ENCODE measurements at places on chromosomes 2 and 18.

DNA sequence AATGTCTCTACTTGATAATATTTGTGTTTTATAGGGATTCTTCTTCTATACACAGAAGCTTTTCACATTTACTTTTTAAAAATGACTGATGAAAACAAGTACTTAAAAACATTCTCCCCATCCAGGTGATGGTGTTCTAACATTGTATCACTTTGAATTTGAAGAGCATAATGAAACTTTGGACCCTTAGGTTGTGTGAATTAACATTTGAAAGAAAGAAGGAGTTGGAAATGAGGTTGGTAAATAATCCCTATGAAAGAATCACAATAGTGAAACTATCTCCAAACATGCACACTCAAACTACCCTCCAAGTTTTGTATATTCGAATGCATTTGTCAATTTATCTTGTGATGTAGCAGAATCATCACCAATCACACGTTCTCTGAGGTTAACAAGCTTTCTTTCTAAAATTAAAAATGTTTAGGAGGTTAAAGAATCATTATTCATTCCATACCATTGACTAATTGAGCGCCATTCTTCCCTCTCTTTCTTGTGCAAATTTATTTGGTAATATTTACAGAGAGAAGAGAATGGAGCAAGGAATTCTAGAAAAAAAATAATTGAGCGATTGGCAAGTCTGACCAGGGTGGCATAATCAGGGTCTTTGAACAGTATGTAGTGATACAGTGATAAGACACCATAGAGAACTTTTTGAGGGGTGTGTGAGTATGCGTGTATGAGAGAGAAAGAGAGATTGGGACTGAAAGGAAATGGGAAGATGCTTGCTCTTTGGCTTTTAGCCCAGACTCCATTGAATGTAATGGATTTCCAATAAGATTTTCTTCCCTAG is 260.0 kb upstream of the NRXN1 start:
- DNase-seq: no peak

DNA sequence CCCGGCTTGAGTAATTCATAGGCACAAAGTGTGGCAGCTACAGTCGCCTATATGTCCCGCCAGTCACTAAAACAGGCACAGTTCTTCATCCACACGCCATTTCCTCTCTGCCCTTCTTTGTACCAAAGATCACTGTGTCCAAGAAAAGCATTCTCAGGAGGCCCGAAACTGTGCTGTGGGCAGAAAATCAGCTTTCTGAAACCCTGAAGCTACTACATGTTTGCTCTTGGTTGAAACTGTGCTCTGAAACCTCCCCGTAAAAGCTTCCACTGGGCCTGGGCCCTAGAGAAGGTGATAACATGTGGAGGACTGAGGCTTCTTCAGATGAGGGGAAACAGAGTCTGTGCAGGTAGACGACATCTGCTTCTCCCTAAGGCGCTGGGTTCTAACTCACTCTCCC is 75.6 kb upstream of the ID2 start:
- DNase-seq: no peak

GRCh38 chr2:188449561-188449960 is 157.9 kb downstream of the GULP1 start:
- no peak for DNase-seq

GRCh38 chr2:25685741-25686140 is 12.4 kb upstream of the DTNB start:
- DNase-seq: no peak

DNA sequence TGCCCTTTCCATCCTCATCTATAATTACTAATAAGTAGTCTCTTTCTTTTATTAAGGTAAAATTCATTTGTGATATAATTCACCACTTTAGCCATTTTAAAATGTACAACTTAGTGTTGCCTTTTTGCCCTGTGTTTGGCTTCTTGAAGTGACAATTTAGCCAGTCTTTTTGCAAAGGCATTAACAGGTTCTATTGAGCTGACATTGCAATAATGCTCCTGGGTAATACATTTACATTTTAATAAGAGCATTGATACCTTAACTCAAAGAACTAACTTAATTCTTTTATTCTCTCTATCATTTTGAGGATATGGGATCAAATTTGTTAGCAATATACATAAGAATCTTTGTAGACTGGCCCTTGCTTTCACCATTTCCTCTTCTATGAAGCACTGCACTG is 242.3 kb downstream of the LRRTM1 start:
- no peak for DNase-seq

DNA sequence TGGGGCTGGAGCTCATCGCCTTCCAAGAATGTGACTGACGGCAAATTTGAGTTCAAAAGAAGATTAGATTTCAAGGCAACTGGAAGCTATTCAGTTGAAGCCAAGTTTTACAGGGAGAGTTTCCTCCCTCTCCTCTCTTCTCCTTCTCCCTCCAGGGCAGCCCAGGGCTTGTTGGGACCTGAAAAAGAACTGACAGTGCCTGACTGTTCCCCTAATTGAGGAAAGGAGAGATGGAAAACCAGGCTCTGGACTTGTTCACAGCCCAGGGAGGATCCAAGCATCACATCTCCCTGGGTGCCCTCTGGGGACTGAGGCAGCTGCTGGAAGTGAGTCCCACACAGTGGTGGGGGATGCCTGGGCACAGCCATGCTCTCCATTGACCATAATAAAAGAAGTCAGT is 88.1 kb downstream of the THNSL2 start:
- DNase-seq: no peak

GRCh38 chr18:555705-556457 is 24.3 kb upstream of the CETN1 start:
- DNase-seq: no peak

GRCh38 chr2:237889811-237890210 is 30.4 kb downstream of the RAMP1 start:
- no peak for DNase-seq

DNA sequence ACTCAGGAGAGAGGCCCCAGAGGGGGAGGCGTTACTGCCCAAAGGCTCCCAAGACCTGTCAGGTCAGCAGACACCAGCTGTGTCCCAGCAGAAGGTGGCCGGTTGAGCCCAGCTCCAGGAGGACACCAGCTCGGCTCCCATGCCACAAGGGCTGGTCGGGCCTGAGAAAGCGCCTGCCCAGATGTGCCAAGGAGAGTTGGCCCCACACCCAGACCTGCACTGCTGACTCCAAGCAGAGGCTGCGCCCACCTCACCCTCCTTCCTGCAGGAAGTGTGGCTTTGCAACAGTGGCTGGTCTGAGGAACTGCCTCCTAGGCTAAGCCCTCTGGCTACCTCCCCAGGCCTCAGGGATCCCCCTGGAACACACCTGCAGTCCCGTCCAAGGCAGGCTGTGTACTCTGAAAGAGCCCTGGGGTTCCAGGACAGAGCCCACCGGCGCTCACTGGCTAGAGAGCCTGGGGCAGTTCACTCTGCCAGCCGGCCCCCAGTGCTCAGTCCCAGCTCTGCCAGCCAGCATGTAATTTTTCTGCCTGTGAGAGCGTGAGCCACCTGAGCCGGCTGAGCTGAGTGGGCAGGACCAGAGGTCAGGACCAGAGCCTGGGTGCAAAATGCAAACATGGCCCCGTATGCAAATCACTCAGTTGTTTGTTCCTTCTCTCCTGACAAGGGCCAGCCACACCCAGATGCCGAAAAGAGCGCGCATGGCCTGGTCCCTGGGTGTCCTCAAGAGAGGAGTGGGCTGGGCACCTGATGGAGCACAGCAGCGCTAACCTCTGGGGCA is 36.9 kb upstream of the PTMA start:
- DNase-seq: no peak

- DNase-seq: no peak
Measured at GRCh38 chr2:127410871-127411652, 7.2 kb upstream of the PROC start.

GRCh38 chr2:149383340-149383739 is 53.0 kb downstream of the LYPD6 start:
- DNase-seq: no peak

DNA sequence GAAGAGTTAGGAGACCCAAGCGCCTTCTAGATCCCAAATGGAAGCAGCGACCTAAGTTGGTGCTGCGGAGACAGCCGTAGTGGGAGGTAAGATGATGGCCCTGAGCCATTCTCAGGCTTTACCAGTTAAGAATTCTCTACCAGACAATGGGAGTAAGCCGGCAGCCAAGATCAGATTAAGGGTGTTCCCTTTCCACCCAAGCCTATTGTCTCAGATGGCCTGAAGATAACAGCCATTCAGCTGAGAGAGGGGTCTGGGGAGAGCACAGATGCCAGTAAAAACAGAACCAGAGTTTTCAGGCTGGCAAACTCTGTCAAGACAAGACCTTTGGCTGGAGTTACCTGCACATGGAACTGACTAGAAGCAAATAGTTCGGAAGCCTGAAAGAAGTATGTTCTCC is 191.7 kb upstream of the HAAO start:
- DNase-seq: no peak

GRCh38 chr2:38615237-38615636 is 12.5 kb upstream of the HNRNPLL start:
- DNase-seq: no peak

DNA sequence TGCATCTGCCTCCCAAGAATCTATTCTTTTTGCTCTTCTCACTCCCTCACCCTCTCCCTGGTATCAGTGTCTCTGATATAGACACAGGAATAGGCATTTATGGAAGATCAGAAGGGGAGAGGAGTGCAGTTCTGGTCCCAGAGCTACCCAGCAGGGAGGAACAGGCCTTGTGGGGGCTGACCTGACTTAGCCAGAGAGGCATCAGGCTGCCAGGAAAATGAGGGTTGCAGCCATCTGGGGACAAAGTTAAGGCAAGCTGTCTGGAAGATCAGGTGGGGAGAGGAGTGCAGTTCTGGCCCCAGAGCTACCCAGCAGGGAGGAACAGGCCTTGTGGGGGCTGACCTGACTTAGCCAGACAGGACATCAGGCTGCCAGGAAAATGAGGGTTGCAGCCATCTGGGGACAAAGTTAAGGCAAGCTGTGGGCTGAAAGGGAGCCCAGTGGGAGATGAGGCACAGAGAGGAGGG is 69.9 kb upstream of the HK2 start:
- no peak for DNase-seq

- DNase-seq: no peak
Measured at GRCh38 chr2:54948120-54948519, 102.1 kb downstream of the RTN4 start.

- DNase-seq: no peak
Measured at GRCh38 chr2:34162231-34162630, 563.1 kb upstream of the FAM98A start.

- peak; percentile 78 for DNase-seq
Measured at GRCh38 chr18:45690975-45691815, 32.8 kb upstream of the SLC14A1 start.

DNA sequence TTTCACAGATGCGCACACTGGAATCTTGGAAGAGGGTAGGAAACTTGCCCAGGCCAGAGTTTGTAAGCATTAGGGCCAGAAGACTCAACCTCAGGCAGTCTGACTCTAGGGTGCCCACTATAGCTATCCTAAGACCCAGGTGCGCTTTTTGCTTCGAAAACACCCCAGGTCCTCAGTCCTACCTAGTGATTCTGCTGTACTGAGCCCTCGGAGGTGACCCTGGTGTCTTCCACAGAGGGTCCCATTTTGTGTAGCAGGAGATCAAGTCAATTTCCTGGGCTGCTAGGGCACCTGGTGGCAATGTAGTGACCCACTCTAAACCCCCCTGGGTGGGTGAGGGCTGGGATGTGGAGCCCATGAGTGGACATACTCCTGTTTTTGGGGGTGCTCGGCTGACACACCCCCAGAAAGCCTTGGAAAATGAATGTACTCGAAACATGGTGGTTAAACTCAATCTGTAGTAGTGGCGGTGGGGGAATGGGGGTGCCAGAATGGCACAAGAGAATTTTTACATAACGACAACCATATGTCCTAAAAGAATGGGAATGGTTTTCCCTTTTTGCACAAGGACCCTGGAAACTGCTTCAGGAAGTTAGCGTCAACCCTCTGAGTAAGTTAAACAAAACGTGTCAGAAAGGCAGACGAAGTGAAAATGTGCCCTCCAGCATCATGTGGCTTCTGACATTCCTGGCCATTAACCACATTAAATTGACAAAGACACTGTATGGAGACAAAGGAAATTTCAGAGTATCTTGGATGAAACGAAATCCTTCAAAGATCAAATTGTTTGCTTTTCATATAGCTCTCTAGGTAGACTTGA is 218.0 kb upstream of the COPS8 start:
- DNase-seq: peak; percentile 0

- no peak for DNase-seq
Measured at GRCh38 chr2:223894968-223895367, 50.2 kb downstream of the WDFY1 start.

DNA sequence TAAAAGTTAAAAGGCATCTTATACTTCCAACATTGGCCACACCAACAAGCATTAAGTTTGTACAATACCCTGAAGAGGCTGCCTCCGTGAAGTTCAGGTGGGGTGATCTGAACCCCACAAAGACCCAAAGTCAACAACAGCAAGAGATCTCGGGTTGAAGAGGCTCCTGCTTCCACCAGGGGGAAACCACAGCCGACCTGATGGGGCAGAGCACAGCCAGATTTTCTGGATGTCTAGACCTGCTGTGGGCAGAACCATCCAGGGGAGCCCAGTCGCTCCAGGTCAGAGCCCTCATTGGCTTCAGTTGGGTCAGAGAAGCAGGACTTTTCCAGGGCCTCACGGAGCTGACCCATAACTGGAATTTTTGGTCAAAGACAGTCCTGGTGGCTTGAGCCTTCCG is 66.5 kb upstream of the ACKR3 start:
- DNase-seq: no peak

DNA sequence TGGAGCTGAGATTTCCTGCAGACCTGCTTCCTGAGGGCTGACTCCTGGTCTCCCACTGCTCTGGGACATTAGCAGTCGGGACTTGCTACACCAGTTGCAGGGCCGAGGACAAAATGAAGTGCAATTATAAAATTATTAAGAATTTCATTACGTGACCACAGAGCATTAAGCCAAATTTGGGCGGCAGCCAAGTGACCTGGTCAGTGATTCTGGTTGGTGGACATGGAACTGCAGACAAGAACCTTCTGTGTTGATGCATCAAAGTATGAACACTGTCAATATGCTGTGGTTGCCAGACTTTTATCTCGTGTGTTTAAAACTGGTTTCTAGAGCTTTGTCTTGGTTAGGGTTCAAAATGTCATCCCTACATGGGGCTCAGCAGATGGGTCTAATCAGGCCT is 24.8 kb downstream of the SH3RF3 start:
- no peak for DNase-seq
